ENCODE measurements at places on chromosomes 11 and 22.

GRCh38 chr22:33114565-33114964, 56.4 kb upstream of the SYN3 start:
- no peak for DNase-seq

GRCh38 chr11:103322821-103323220, 213.6 kb downstream of the DYNC2H1 start:
- DNase-seq: no peak

GRCh38 chr11:67281552-67282150, 7.5 kb upstream of the ANKRD13D start:
- DNase-seq: no peak

DNA sequence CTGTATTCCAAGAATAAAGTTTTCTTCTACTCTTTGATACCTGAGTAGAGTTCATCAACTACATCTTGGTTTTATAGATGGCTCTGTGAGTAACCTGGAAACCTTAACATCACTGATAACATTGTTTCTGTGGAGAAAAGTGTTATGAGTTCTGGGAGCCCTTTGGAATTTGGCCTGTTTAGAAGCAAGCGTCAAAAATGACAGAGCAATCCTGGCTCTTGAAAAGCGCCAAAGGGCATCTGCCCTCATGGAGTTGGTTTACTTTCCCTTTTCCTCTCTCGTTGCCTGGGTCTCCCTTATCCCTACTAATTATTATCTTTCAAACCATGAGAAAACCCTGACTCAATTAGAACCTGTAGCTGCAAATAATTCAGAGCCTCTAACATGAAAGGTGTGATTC, 140.1 kb downstream of the DBX1 start:
- no peak for DNase-seq

- DNase-seq: no peak
Measured at GRCh38 chr11:127393460-127393997, 393.0 kb upstream of the KIRREL3 start.

DNA sequence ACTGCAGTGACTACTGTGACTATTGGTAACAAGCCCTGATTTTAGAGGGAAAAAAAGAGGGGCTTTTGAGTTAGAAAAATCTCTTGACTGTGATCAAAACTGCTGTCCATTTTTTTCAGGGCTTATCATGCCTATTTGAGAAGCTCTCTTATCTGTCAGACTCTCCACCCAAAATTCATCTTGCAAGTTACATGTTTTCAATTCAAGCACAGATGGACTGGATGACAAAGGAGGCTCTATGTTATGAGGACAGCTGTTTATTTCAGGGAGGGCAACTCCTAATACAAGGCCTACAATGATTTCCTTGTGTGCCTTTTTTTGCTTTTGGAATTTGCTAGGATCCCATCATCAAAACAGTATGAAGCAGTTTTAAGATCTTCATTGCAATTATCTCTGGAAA, 35.2 kb upstream of the USP47 start:
- DNase-seq: no peak

DNA sequence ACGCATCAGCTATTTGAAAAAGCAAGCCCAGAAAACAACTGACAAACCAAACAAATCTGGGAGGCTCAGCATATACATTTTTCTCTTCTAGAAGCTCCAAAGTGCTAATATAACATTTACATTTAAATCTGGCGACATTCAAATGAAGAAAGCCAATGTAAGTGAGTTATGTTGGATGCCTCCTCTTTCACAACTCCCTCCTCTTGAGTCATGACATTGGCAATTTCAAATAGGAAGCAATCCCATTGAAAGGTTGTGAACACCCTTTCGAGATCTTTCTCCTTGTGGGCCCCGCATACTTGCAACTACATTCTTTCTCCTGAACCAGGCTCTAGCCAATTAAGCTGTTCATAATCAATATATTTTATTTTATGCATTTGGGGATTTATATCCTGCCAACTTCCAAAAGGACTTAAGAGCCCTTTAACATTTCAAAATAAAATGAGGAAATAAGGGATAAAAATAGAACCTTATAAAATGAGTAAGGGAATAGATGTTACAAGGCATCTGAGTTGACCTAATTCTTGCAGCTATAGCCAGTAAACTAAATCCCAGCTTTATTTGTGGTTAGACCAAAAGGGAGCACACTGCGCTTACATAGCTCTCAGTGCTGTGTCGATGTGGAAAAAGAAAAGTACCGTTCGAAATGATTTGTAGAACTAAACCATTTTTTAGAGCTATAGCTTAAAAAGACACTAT, 129.5 kb upstream of the SESN3 start:
- DNase-seq: no peak

- no peak for DNase-seq
Measured at GRCh38 chr22:29720811-29721323, 1.1 kb downstream of the CABP7 start.

DNA sequence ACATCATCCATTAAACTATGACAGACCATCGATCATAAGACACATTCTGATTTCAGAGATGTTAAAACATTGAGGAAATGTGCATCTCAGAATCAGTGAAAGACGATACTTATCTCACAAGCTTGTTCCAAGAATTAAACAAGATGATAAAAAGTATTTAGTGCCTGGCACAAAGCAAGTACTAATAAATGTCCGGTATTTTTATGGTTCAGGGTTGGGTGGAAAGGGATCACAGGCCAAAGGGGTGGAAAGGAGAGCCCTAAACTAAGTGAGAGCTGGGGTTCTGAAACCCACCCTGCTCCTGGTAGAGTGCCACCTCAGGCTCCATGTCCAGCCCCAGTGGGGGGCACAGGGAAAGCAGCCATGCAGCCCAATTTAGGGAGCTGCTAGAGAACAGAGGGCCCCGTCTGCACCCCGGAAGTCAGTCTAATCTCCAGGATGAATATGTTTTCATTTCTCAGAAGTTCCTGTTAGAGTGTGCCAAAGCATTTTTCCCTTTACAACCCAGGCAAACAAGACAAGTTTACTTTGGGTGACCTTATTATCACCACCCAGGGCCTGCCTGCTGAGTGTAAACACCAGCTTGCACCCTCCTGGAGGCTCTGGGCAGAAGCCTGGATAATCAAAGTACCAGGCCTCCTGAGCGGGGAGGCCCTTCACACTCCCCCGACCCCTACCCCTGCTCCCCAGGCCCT, 3.8 kb upstream of the CREB3L1 start:
- DNase-seq: no peak

DNA sequence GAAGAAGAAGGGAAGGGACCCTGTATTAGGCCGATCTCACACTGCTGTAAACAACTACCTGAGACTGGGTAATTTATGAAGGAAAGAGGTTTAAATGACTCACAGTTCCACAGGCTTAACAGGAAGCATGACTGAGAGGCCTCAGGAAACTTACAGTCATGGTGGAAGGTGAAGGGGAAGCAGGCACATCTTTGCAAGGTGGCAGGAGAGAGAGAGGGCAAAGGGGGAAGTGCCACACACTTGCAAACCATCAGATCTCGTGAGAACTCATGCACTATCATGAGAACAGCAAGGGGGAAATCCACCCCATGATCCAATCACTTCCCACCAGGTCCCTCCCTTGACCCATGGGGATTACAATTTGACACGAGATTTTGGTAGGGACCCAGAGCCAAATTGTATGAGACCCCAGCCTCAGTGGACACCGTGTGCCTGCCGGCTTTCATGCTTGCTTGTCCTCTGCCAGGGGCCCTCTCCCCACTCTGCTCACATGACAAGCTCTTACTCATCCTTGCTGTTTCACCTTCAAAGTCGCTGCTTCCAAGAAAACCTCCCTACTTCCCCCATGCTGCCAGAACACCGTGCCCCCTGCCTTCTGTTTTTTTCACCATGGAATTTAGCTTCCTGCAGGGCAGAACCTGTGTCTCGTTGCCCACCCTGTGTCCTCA, 23.3 kb upstream of the PPFIA1 start:
- no peak for DNase-seq

DNA sequence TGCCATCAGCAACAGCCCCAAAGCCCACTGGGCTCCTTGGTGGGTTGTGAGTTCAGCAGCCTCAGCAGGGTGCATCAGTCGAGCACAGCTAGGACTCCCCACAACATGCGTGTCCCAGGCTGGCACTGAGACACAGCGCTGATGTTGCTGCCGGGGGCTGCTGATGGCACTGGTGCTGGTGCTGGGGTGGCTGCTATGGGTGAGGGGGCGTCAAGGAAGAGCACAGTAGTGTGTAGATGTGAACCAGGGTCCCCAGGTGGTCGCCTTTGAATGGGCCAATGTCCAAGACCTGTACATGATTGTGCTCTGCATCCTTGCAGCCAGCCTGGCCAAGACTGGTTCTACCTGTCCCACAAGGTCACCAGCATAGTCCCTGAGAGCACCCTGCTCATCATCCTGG, 121.3 kb upstream of the SERPIND1 start:
- no peak for DNase-seq

- DNase-seq: no peak
Measured at GRCh38 chr11:48341466-48341865, 16.7 kb downstream of the OR4C3 start.

GRCh38 chr11:8311366-8311765, 47.7 kb upstream of the LMO1 start:
- DNase-seq: no peak

GRCh38 chr11:86118253-86118652, 49.4 kb upstream of the PICALM start:
- no peak for DNase-seq

DNA sequence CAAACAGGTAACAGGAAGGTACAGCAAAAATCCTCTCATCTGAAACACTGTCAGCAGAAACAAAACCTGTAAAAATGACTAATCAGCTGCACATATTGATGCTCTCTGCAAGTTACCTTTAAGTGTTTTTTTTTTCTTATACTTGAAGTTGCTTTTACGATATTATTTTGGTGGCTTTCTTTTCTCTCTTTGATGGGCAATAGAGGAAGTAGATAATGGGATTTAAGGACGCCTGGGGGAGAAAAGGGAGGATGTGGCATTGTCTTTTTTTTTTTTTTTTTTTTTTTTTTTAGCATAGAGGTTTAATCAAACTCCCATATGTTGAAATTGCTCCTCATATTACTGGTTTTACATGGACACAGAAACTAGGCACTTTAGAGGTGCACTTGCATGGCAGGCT, 11.4 kb upstream of the ADSL start:
- DNase-seq: no peak

DNA sequence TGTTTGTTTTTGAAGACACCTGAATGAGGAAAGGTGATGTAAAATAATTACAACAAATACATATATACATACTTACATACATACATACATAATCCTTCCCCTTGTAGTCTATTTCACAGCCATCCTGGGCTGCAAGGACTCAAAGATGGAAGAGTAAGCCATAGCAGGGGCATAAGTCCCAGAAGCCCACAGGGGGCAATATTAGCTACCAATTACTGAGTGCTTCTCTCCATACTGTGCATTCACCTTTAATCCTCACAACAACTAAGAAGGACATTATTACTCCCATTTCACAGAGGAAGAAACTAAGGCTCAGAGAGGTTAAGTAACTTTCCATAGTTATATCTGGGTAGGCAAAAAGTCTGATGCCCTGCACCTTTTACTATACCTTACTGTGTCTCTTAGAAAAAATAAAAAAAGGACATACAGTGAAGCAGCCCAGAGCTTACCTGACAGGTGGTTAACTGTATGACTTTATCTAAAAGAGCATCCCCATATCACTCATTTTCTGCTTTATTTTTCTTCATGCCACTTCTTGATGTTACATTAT, 2.7 kb downstream of the SERGEF start:
- no peak for DNase-seq

- DNase-seq: no peak
Measured at GRCh38 chr11:5277807-5278382, 8.2 kb upstream of the HBE1 start.

DNA sequence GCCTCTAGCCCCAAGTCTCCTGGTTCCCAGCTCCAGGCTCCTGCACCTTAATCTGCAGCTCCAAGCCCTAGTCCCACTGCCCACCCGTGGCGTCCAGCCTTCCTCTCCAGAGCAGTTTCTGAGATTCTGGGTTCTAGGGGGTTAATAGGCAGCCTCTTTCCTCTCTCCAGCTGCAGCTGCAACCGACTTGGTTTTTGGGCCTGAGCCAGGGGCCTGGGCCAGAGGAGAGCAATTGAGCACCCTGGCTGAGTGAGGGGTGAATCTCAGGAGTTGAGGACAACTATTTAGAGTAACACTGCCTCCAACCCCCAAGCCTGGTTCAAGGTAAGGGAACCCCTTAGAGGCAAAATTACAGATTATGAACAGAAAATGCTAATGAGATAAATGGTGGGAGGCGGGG, 9.0 kb upstream of the CHRM1 start:
- DNase-seq: no peak

DNA sequence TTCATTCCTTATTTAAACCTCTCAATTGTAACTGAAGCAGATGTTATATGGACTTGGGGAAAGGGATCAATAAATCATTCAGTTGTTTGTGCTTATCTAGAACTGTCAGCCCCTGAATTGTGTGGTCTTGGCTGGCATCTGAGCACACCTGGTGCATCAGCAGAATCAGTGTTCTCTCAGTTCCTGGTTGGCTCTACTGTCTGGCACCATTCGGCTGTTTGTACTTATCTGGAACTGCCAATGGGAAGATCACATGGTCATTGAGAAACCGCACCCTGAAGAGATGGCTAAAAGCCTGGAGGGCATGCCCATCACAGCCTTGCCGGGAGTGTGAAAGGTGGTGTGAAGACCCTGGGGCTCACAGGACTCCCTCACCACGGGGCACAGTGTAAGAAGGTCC, 37.1 kb upstream of the EHF start:
- no peak for DNase-seq

All from lower leg skin (tissue), 4 donors.